ENCODE measurements at places on chromosomes 7 and 10.
A peak's percentile ranks its signal among the peaks of the same experiment; 100 is the strongest.

GRCh38 chr7:73572767-73573186, 5.6 kb downstream of the TBL2 start:
- no peak for DNase-seq

- DNase-seq: no peak
These were observed 22.4 kb upstream of the DRGX start for GRCh38 chr10:49418328-49418727.

GRCh38 chr10:117653170-117653515, 110.6 kb downstream of the EMX2 start:
- DNase-seq: peak; percentile 88

GRCh38 chr10:70562036-70562755, 40.3 kb downstream of the PRF1 start:
- DNase-seq: no peak

DNA sequence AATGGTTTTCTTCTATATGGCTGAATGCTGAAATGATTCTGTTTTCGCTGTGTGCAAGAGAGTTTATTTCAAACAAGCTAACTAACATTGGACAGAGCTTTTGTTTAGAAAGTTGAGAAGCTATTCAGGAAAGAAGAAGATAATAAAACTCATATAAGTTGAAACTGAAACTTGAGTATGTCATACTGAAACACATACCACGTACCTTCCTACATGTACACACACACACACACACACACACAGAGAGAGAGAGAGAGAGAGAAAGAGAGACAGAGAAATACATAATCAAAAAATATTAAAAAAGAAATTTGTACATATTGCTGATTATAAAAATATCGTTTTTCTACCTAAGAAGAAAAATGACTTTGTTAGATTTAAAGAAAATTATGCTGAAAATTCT, 561.9 kb upstream of the KCND2 start:
- no peak for DNase-seq
